ENCODE measurements at places on chromosomes 11 and 22.

DNA sequence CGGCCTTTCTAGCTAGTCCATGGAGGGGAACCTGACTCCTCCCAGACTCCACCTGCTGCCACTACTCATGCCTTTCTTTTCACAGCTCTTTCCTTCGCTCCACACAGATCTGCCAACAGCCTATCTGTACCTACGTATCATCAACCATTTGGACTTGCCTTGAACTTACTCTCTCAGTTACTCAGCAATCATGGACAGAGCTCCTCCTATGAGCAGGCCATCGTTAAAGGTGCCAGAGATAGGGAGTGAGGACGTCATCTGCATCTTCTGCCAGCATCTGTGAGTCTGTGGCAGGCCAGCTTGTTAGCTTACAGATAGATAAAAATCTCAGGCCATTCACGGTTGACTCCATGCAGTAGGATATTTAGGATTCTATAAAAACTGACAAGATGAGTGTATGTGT lies 162.9 kb upstream of the ZBED5 start:
- no peak for DNase-seq

DNA sequence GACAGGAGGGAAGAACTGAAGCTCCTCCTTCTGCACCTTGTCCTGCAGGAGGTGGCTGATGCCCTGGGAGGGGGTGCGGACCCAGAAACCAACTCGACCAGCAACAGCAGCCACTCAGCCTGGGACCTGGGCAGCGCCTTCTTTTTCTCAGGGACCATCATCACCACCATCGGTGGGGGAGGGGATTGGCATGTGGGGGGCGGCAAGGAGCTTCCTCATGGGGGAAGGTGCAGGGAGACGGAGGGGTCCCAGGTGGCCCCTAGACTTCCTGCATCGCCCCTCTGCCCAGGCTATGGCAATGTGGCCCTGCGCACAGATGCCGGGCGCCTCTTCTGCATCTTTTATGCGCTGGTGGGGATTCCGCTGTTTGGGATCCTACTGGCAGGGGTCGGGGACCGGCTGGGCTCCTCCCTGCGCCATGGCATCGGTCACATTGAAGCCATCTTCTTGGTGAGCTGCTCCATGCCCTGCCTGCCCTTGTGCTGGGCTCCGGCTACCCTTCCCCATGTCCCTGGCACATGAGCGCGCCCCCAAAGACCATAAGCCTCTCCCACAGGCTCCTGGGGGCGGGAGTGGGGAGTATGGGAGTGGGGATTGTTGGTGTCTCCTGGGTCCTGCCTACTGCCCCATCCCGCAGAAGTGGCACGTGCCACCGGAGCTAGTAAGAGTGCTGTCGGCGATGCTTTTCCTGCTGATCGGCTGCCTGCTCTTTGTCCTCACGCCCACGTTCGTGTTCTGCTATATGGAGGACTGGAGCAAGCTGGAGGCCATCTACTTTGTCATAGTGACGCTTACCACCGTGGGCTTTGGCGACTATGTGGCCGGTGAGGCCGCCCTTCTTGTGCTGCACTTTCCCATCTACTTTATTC lies 3.1 kb upstream of the CATSPERZ start:
- DNase-seq = no peak

DNA sequence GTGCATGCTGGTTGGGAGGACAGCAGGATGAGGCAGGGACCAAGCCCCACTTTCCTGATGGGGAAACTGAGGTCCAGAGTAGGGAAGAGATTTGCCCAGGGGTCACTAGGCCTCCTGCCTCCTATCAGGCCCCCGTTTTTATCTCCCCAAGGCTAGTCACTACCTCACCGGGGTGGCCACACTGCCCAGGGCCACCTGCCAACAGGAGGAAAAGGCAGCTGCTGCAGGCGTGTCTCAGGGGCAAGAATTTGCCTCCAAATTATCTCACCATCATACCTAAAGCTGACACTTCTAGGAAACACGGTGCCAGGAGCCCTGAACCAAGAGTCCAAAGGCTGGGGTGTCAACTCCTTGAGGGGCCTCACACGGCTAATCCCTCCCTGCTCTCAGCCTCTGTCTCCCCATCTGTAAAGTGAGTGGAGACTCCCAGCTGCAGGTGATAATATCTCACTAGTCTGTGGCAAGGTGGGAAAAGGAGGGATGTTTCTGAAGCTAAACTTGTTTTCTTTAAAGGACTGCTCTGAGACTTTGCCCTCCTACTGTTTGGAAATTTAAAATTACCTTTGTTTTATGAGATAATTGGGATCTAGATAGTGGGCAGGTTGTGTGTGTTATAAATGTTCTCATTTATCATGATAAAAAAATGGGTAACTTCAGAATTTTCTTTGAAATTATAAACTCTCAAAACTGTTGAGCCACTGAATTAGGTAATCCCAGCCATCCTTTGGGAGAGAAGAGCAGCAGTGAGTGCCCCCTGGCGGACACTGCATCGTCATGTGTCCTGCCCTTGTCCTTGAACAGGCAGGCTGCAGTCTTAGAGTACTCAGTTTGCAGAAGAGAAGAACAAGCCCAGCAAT lies 60.0 kb downstream of the MYO7A start:
- DNase-seq = peak; percentile 92

DNA sequence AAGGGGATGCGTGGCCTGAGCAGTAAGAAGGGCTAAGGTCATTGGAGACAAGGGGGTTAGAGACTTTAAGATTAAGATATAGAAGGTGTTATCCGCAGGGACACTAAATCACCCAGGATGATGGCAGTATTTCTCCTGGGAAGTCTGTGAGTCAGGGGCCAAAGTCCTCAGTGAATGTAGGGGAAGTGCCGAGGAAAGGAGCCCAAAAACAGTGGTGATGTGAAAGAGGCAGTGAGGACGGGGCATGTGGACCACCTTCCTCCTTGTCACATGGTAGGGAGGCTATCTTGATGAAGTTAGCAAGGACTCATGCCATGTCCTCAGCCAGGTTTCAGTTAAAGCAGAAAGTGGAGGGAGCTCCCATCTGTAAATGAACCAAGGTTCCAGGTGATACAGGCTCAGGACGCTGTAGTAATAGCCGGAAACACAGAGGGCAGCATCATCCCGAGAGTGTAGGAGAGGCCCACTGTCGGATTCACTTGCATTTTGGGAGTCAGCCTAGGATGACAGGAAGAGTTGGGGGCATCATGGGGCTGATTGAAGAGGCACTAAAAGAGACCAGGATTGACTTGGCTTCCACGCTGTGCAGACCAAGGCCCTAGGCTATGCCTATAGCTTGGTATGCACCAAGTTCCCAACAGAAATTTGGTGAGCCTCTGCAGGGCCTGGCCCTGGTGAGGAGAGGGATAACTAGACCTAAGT lies 33.5 kb downstream of the WEE1 start:
- DNase-seq = no peak

DNA sequence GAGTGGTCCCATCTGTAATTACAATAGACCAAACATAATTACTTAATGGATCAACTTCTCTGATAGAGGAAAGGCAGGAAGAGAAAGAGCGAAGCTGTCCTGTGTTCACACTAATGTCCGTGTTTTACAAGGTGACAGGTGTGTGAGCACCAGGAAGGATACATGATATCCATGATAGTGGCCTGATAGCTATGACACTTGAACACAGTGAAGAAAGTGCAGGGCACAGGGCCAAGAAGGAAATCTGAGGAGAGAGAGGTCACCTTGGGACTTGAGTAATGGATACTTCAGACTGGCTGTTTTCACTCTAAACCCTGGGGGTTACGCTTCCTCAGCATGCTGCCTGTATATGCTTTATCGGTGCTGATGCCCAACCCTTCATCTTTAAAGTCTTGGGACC lies 29.4 kb downstream of the TUB start:
- no peak for DNase-seq

DNA sequence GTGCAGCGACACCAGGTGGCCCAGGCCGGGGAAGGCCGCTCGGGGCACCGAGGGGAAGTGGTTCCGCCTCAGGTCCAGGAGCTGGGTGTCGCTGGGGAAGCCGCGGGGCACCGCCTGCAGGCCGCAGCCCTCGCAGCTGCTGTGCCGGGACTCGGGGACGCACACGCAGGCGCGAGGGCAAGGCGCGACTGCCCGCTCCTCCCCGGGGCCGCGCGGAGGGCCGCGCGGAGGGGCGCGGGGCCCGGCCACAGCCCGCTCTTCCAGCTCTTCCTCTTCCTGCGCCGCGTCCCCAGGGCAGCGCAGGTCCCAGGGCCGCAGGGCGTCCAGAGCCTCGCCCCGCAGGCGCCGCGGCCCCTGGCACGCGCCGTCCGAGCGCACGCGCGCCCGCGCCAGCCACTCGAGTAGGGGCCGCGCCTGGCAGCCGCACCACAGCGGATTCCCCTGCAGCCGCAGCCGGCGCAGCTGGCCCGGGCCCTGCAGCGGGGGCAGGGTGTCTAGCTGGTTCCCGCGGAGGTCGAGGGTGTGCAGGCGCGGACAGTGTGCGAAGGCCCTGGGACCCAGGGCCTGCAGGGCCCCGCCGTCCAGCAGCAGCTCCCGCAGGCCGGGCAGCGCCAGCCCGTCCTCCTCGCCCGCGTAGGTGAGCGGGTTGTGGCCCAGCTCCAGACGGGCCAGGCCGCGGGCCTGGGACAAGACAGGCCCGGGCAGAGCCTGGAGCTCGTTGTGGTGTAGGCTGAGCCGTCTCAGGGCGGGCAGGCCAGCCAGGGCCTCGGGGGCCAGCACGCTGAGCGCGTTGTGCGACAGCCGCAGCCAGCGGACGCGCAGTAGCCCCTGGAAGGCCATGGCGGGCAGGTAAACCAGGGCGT lies 2.8 kb downstream of the CHADL start:
- peak; percentile 56 for DNase-seq

DNA sequence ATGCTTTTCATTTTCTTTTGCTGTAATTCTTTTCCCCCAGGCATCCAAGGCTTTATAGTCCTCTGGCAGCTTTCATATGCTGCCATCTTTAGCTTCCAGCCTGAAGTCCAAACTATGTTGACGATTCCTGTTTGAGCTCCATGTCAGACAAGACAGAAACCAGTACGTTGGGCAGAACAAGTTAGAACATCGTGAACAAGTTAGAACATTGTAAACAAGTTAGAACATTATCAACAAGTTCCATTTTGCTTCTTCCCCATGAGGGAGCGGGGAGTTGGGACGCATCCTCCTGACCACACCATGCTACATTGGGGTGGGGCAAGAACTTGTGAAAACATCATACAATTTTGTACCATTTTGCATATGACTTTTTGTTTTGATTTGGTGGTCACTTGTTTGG lies 23.9 kb downstream of the GLB1L2 start:
- DNase-seq = no peak

DNA sequence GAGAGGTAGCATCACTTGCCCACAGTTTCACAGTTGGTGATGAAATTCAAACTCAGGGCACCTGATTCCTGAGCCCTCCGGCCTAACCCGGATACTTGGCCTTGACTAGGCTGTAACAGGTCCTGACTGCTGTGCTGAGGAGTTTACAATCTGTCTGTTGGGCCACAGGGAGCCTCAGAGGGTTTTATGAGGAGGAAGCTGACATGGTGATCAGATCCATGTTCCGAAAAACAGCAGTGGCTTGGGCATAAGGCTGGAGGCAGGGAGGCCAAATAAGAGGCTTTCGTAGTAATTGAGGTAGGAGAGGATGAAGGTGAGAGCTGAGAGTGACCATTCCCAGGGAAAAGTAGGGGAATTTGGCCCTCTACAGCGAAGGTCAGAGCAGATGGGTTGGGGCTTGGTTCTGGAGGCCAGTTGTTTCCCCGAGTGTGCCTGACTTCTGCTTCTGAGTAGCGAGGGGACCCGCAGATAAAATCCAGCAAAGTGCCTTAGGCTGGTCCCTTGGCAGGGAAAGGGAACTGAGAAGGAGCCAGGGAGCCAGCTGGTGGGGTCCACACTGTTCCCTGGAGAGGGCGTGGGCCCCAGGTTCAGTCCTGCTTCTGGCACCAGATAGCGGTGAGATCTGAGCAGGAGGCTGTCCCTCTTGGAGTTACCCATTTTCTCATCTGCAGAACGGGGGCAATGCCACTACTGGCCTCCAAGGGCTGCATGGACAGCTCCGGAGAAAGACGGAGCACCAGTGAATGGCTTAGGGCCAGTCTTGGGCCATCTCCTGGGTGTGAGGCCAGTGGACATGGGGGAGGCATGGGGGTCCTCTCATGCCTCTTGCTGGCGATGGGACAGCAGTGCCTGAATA lies 6.5 kb downstream of the PRDM11 start:
- DNase-seq = no peak

- DNase-seq = no peak
Measured at GRCh38 chr11:8016440-8016839, 29.3 kb downstream of the EIF3F start.

- DNase-seq = no peak
Measured at GRCh38 chr11:67366546-67366945, 6.9 kb downstream of the CLCF1 start.

DNA sequence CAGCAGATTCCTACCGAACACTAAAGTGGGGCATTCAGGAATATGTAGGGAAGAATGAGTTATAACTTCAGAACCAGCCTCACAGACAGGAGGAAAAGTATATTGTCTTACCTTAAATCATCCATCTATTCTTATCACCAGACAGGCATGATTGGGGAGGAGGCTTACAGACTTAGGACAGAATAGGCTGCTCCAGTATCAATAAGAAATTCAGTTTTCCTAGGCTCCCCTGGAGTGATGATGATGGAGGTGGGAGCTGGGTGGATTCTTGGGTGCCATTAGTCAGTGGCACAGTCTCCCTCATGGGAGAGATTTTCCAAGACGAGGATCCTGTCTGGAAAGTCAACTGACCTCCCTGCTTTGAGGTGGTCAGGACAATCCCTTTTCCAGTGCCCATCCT lies 225.0 kb downstream of the AASDHPPT start:
- no peak for DNase-seq

DNA sequence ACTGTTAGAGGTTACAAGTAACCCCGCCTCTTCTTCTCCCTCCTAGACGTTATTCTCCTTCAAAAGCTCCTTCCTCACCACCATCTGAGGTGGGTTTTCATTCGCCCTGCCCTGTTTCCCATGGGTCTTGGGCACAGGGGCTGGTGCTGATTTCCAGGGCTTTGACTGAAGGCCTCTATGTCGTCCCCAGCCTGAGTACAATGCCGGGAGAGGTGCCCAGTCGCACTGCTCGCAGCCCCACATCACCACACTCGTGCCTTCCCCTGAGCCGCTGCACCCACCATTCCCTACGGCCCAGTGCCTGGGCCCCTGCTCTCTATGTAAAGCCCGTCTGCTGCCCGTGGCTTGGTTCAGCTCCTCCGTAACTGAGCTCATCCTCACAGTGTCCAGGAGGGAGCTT lies 169.8 kb downstream of the DSCAML1 start:
- DNase-seq = no peak

GRCh38 chr11:75526192-75526541 lies 426 bp upstream of the GDPD5 start:
- DNase-seq = no peak

DNA sequence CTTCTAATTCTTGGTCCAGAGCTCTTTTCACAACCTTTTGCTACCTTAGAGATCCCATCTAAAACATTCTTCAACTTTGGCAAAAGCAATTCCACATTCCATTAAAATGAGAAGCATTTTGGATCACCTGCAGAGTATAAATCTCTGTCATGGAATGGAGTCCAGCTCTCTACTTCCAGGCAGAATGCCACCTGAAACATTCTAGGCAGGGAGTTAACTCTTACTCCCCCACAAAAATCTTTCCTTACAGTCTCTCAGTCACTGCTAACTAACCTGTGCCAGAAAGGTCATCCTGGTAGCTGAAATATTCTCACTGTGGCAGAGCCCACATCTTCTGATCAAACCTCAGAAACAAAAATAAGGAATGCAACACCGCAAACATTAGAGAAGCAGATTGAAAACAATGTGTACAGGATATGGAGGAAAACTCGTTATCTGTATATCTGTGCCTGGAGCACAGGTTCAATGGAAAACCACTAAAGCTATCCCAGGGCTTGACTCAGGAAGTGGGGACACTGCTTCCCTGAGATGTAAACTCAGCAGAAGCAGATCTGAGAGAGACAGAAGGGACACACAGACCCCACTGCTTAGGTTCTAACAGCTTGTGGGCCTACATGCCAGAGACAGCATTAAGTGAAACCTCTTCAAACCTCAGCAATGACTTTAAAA lies 78.9 kb downstream of the KCNC1 start:
- no peak for DNase-seq

Measured in AG08395 (cell line).